Fibroblast of gingiva (primary cell): ENCODE measurements at places on chromosomes 1 and 21.

- DNase-seq: no peak
These were observed 420.0 kb downstream of the MATN1 start for GRCh38 chr1:30303387-30303786.

- DNase-seq: peak; percentile 39
These were observed 20.7 kb upstream of the MAPKAPK2 start for GRCh38 chr1:206663832-206664652.

- no peak for DNase-seq
These were observed 52.4 kb downstream of the PDE9A start for GRCh38 chr21:42705746-42706374.

DNA sequence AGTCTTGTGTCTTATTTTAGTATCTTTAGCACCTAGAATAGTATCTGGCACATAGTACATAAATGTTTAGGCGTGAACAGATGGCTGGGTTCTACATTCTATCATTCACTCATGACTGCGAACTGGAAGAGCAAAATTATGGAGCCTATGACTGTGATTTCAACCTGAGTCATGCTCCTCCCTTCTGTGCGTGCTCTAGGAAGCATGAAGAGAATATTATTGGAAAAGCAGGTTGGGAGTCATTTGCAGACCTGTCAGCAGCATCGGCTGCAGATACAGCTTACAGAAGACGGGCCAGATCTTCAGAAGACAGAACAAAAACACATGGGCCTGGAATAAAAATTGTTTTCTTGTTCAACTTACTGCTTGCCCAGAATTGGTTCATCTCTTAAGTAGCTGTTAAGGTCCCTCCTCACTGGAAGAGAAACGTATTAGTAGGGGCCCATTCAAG is 344.0 kb upstream of the USP24 start:
- DNase-seq: no peak

DNA sequence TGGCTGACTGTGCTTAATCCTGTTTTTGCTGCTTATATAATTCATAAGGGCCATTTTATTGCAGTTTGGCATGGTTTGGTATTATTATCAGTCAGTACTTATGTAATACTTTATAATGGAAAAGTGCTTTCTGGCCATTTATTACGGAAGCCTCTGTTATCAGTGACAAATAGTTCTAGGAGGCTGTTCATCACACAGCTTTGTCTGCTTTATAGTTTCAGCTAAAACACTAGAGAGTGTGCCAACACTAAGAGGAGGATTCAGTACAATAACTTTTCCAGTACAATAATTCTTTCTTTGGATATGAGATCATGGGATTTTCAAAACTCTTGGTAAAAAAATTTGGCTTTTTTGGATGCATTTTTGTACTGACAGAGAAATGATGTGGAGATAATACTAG is 102.9 kb upstream of the PTGFR start:
- DNase-seq: no peak

GRCh38 chr1:44315521-44315920 is 39.5 kb downstream of the ERI3 start:
- DNase-seq: no peak

- DNase-seq: no peak
These were observed 197.6 kb downstream of the BACH1 start for GRCh38 chr21:29496337-29496736.

DNA sequence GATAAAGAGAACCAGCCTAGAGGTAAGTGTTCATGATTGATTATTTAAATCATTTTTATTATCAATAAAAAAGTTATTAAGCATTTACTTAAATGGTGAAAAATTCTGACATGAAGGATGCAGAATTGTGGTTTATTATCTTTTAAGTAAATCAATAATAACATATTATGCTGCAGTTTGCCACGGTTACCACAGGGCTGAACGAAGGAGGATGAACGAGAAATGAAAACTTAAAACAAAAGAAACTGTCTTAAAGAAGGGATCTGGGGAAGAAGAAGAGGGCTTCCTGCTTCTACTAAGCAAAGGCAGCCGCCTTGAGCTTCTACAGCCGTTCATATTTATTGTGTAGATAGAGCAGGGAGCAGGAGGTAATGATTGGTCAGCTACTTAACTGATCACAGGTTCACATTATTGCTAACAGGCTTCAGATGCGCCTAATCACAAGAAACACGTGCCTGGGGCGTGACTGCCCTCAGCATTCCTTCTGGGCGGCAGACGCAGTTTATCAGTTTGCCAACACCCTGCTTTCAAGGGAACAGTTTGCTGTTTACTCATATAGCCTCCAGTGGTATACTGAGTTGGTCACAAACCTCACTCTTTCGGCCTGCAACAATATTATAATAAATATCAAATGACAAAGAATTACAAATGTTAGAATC is 5.8 kb upstream of the FNBP1L start:
- peak; percentile 38 for DNase-seq

GRCh38 chr1:244652623-244653438 is at the start of gene DESI2:
DESI2 (plus strand) TSS chr1:244653126; CDS start chr1:244653314, 188 bp downstream.
- peak; percentile 100 for DNase-seq

DNA sequence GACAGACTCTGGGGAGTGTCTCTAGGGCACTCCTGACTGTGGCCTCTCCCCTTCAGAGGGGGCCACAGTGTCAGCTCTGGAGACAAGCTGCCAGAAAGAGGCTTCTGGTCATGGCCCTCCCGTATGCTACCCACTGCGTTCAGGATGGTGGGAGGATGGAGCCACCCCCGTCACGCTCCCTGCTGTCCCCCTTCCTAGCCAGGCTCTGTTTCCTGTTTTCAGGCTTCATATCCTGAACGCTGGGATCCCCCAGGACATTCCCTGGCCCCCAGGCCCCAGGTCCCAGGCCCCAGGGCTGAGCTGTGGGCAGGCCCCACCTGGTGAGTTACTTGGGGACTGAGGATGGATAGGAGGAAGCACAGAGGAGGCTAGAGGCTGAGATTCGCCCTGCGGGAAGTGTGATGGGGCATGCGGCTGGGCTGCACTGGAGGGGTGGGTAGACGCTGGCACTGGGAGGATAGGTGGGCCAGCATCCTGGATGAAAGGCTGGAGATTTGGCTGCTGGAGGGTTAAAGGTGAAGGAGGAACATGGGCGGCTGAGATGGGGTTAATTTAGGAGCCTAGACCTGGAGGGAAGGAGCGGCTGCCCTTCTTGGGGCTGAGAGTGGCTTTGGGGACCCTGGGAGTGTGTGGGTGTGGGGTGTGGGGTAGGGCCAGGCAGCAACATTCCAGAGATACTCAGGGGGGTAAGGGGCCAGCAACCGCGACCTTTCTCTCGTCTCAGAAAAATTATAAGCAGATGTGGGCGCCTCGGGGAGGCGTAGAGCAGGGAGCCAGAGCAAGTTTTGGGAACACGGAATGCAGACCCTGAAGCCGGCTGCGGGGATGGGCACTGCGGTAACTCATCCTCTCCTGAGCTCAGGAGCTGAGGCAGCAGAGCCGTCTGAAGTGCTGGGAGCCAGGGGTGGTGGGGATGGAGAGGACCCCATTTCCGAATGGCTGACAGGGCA is 8.7 kb downstream of the PEAR1 start:
- no peak for DNase-seq

- DNase-seq: no peak
These were observed 30.4 kb downstream of the FHAD1 start for GRCh38 chr1:15277447-15277838.

GRCh38 chr1:165342168-165342567 is 14.3 kb downstream of the LMX1A start:
- no peak for DNase-seq

- DNase-seq: no peak
These were observed 57.8 kb downstream of the LPAR3 start for GRCh38 chr1:84835169-84835568.

GRCh38 chr1:109654519-109654918 is 1.4 kb upstream of the GSTM4 start:
- no peak for DNase-seq

DNA sequence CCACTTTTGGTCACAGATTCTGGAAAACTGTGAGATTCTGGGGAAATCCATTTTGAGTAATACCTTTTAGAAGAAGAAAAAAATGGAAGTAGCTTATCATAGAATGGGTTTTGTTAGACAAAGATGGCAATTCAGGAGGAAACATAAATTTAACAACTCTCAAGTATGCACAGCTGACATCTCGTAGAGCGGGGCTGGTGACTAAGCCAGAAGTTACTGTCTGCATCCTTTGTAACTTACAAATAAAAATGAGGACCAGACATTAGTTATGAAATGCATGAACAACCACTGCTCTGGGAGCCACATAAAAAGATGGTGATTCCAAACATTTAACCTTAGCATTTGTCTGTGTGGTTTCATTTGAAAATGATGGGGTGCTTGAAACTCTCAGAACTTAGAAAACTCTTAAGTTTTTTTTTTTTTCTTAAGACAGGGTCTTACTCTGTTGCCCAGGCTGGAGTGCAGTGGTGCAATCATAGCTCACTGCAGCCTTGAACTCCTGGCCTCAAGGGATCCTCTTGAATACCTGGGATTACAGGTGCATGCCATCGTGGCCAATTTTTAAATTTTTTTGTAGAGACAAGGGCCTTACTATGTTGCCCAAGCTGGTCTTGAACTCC is 49.2 kb upstream of the ATP5PO start:
- no peak for DNase-seq

DNA sequence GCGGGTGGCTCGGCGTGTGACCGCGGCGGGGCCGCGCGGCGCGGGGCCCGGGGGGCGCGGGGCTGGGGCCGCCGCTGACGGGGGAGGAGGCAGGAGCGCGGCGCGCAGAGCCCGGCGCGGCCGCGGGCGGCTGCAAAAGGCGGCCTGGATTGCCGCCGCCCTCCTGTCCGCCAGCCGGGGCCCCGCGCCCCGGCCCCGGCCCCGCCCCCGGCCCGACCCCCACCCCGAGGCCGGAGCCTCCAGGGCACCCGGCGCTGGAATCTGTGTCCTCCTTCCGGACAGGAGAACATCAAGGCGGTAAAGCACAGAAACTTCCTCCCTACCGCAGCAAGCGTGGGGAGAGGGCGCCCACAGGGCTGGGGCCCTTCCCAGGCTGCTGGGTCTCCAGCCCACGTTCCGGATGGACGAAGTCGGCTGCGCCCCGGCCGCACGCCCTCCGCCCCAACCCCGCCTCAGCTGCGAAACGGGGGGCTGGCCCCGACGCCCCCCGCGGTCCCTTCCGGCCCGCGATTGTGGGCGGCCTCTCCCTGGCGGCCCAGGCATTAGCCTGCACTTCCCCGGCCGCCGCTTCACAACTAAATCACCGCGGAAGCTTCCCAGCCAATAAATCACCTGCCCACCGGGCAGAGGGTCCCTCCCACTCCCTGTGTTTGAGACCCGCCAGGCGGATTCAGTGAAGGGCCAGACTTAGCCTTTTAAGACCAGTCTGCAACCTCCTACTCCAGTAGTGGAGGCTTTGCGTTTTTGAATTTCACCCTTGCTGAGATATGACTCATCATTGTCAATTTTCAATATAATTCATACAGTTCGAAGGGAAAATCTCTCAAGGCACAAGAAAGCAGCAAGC is 106.0 kb downstream of the SLC45A1 start:
- DNase-seq: peak; percentile 34

DNA sequence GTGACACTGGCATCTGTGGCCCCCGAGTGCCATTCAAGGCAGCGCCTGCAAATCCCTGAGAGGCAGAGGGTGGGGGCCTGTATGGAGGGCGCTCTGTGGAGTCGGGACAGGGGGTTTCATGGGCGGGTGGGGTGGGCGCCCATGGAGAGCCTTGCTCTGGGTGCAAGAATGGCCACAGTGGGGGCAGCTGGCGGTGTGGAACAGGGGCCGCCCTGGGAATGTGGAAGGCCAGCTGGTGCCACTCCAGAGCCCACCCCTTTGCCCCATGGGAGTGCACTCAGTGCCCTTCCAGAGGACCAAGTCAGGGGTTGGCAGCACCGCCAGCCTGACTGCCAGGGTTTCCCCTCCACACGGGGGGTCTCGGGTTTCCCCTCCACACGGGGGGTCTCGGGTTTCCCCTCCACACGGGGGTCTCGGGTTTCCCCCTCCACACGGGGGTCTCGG is 55.0 kb upstream of the TRAPPC10 start:
- no peak for DNase-seq

DNA sequence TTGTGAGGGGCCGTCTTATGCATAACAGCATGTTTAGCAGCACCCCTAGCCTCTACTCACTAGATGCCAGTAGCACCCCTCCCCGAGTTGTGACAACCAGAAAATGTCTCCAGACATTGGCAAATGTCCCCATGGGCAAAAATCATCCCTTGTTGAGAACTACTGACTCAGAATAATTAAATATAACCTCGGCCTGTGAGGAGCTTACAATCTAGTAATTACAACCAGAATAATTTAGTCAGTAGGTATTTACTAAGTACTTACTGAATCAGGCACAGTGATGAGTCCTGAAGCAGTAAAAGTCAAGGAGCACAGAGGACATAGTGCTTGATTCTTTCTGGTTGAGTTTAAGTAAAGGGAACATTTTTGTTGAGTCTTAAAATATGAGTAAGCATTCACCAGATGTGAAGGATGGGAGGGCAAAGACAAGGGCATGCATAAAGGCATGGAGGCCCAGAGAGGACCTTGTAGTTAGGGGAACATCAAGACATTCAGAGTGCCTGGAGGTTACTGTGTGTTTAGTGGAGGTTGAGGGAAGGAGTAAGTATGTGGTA is 44.1 kb upstream of the KCNQ4 start:
- DNase-seq: no peak

GRCh38 chr1:27004471-27005165 is 8.0 kb downstream of the TENT5B start:
- DNase-seq: peak; percentile 59

DNA sequence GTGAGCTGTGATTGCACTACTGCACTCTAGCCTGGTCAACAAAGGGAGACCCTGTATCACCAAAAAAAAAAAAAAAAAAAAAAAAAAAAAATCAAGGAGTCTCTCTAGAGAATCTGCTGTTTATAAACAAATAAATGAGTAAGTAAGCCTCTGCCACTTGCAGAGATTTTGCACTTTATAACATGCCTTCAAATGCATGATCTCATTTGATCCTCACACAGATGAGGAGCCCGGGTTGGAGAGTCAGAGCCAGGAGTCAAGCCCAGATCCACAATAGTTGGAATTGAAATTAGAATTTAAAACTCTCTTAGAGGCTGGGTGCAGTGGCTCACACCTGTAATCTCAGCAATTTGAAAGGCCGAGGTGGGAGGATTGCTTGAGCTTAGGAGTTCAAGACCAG is 4.0 kb downstream of the PRELP start:
- no peak for DNase-seq

DNA sequence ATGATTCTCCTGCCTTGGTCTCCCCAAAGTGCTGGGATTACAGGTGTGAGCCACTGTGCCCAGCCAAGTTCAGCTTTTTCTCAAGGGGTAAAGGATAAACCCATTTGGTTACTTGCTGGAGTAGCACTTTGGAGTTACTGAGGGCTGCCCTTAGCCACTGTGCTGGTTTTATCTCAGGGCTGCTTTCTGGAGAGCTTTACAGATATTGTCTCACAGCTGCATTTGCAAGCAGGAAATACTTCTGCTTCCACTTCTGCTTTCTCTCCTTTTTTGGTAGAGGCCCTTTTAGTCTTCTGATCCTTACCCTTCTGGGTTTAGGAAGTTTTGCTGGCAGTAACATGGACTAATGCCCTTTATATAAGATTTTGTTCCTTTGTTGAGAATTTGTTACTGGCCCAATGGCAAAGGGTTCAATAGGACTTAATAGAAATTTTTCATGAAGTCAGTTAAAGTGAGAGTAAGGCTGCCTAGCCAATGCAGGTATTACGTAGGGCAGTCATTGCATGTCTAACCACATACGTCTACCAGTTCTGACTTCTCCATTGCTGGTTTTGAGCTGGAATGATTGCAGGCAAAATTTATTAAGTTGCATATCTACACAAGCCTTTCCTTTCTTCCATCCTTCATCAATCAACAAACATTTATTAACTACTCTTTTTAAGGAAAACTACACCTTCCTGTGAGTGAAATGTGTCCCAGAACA is 24.4 kb downstream of the CAP1 start:
- no peak for DNase-seq

GRCh38 chr1:221263831-221264767 is 384.9 kb downstream of the HLX start:
- peak; percentile 94 for DNase-seq

- no peak for DNase-seq
These were observed 75.3 kb upstream of the IGSF21 start for GRCh38 chr1:18032172-18032859.
